ENCODE measurements at places on chromosomes 16 and 17.

- DNase-seq, result no peak
These were observed 16.0 kb downstream of the HOXB4 start for GRCh38 chr17:48561884-48562810.

- no peak for DNase-seq
These were observed 178.7 kb downstream of the CHD9NB start for GRCh38 chr16:52874042-52874441.

DNA sequence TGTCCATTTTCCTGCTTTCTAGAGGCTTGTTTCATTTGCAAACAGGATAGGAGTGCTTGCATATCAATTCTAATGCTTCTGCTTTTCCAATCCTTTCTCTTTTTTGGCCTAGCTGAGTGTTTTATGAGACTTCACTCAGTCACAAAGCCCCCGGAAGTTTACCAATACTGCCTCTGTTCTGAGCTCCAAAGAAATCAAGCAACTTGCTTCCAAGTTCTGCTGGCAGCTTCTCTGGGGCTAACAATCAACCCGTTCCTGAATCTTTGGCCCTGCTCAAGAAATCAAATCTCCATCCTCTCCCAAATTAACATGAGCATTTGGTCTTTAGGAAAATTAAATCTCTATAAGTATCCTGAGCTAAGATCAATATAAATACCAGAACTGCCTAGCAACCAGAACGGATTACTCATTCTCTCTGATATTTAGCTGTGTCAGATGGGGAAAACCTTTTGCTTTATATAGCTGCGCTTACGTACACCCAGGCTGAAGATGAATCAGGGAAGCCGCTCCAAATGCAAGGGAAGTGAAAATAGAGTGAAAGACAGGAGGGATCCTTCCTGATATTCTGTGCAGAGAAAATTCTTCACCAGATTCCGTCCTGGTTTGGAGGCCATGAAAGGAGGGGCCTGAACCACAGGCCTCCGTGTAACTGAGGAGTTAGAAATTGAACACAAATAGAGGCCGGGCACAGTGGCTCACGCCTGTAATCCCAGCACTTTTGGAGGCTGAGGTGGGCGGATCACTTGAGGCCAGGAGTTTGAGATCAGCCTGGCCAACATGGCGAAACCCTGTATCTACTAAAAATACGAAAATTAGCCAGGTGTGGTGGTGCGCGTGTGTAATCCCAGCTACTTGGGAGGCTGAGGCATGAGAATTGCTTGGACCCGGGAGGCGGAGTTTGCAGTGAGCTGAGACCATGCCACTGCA, 23.3 kb upstream of the GRB2 start:
- DNase-seq, result no peak

DNA sequence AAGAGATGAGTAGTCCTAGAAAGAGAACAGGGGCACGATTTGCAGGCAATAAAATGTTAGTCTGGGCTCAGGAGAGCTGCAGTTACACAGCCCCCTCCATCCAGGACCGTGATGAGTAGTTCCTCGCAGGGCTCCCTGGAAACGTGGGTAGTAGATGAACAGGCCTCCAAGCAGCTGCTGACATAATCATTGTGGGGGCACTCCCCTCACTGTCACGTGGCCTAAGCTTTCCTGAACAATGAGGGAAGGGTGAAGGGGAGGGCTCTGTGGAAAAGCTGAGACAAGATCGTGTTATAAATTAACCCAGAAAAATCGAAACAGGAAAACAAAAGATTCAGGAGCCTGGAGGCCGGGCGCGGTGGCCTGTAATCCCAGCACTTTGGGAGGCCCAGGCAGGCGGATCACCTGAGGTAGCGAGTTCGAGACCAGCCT, 1.3 kb upstream of the PER1 start:
- no peak for DNase-seq

DNA sequence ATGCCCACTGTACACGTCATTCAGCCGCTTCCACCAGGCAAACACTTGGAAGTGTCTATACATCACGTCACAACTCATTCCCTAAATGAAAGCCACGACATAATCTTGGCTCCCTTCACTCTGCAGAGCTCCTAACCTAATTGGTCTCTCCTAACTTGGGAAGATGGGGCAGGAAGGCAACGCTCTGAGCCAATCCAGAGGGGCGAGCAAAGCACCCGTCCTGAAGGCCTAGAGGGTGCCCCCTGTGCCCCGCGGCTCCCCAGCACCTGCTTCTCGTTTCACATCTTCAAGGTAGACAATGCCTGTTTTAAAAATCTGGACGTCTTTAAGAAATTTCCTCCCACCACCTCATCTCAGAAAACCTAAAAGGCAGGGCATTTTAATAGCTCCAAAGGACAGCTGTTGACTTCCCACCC, 1.0 kb downstream of the CSNK2A2 start:
- DNase-seq, result no peak

- no peak for DNase-seq
These were observed 31.3 kb downstream of the SPOP start for GRCh38 chr17:49646391-49647255.

DNA sequence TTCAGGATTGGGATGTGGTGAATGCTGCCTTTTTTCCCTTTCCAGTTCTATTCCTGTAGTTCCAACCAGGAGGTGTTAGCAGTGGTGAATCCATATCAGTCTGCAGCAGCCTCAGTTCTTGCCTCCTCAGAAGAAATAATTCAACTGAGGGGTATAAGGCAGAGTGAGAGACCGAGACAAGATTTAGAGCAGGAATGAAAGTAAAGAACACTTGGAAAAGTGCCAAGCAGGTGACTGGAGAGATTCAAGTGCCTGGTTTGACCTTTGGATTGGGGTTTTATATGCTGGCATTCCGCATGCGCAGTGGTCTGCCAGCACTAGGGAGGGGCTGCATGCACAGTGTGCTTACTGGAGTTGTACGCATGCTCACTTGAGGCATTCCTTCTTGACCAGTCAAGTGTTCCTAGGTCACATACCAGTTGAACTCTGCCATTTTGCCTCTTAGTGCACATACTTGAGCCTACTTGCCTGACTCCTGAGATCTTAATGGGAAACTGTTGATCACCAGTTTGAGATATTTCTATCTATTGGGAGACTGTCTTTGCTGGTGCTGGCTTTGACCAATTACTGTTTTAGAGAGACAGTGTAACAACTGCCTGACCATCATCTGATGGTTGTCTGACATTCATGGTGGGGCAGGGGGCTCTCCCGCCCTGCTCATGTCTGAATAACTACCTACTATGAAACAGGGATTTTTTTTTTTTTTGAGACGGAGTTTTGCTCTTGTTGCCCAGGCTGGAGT, 680 bp upstream of the CCL15 start:
- DNase-seq, result no peak

GRCh38 chr16:21684199-21684598, 20.4 kb downstream of the OTOA start:
- no peak for DNase-seq

DNA sequence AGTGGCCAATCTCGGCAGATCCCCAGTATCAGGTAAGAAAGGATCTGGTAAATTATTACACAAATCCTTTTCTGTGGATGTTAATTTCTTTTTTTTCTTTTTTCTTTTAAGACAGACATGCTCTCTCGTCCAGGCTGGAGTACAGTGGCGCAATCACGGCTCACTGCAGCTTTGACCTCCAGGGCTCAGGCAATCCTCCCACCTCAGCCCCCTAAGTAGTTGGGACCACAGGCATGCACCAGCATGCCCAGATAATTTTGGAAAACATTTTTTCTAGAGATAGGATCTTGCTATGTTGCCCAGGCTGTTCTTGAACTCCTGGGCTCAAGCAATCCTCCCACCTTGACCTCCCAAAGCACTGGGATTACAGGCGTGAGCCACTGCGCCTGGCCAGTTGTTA, 54.0 kb downstream of the GAS7 start:
- DNase-seq, result no peak

GRCh38 chr16:67105881-67106280, 3.9 kb upstream of the PHAF1 start:
- no peak for DNase-seq

GRCh38 chr16:3096362-3096761, 2.7 kb downstream of the ZSCAN10 start:
- DNase-seq, result no peak

GRCh38 chr17:36544307-36545076, at the start of gene GGNBP2:
GGNBP2 (plus strand) TSS chr17:36544919; CDS start chr17:36545725, 806 bp downstream.
- DNase-seq, result peak; percentile 98

GRCh38 chr17:10018461-10018891, 113.4 kb upstream of the RCVRN start:
- no peak for DNase-seq

DNA sequence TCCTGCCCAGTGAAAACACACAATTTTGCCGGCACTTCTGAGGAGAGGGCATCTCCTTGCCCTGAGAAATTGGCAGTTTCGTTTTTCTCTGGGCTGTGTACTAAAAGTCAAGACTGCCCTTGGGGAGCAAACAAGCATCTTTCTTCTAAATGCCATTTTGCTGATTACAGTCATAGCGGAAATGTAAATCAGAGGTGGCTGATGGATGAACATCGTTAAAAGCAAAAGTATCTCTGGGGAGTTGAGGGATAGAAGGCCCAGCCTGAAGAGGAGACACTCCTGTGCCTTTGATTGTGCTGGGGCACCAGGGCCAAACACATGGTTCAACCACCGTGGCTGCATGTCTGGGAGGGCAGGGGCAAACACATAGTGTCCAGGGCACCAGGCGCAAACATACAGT, 49.8 kb downstream of the ABCC12 start:
- no peak for DNase-seq

GRCh38 chr16:88578446-88579313, 8.5 kb downstream of the ZC3H18 start:
- no peak for DNase-seq

- no peak for DNase-seq
These were observed 15.0 kb upstream of the CPD start for GRCh38 chr17:30363715-30364202.

DNA sequence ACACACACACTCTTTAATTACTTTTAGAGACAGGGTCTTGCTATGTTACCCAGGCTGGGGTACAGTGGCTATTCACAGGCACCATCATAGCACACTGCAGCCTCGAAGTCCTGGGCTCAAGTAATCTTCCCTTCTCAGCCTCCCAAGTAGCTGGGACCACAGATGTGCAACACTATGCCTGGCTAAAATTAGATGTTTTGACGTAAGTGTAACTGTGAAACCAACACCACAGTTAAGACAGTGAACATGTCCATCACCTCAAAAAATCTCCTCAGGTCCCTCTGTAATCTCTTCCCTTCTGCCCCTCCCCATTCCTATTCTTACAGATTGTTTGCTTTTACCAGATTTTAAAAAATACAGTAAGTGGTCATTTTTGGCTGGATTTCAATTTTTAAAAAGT, 66.7 kb downstream of the RPGRIP1L start:
- DNase-seq, result no peak

- no peak for DNase-seq
These were observed 39.0 kb downstream of the DNAH17 start for GRCh38 chr17:78538033-78538776.

- no peak for DNase-seq
These were observed 11.9 kb downstream of the CDK5RAP3 start for GRCh38 chr17:47982645-47983390.

- no peak for DNase-seq
These were observed 4.9 kb upstream of the FZD2 start for GRCh38 chr17:44552361-44552760.

- DNase-seq, result no peak
These were observed 215.1 kb upstream of the ASIC2 start for GRCh38 chr17:33508215-33508614.
